Uterus (tissue), 4 donors: ENCODE measurements at places on chromosomes 4 and X. TPM values are rescaled to one million over a fixed set of nuclear protein-coding genes. Genes with fewer than 3 reads are reported as not detected.
A peak's percentile ranks its signal among the peaks of the same experiment; 100 is the strongest.

The HSD17B10 gene
- 54.1 TPM for total RNA-seq

The AP1S2 gene
- 76.6 TPM for total RNA-seq

The XAGE1A gene
- not detected for total RNA-seq

The H2AZ1 gene
- total RNA-seq, result 105 TPM

The SSX3 gene
- total RNA-seq, result not detected

The AFP gene
- total RNA-seq, result not detected

The GASK1B gene
- 56.7 TPM for total RNA-seq

The PAPSS1 gene
- total RNA-seq, result 17.4 TPM

GRCh38 chrX:109871121-109871888 is 131.6 kb upstream of the TMEM164 start:
- no peak overlapping the region for H3K27ac ChIP-seq
- DNase-seq, result no peak
- no peak overlapping the region for H3K4me3 ChIP-seq
- no peaks in the 10 kb centered on the region for H3K36me3 ChIP-seq
- H3K4me1 ChIP-seq, result no peaks in the 10 kb centered on the region

DNA sequence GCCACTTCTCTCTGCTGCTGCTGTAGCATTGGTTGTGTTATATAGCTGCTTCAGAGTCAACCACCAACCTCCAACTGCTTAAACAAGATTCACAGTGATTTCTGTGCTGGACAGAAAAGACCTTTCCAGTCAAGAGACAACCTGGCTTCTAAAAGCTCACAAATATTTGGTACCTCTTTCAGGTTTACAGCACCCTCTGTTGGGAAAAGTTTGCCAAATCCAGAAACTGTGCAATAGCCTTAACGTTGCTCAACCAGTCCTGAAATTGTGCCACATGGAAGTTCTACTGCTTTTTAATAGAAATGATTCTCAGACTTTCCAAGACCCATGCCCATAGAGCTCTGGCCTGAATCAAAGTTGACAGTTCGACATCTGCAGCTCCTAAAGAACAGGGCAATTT is 842.1 kb upstream of the HTR2C start:
- no peak for DNase-seq
- no peak overlapping the region for H3K4me3 ChIP-seq
- no peaks in the 10 kb centered on the region for H3K27me3 ChIP-seq
- no peaks in the 10 kb centered on the region for H3K36me3 ChIP-seq

DNA sequence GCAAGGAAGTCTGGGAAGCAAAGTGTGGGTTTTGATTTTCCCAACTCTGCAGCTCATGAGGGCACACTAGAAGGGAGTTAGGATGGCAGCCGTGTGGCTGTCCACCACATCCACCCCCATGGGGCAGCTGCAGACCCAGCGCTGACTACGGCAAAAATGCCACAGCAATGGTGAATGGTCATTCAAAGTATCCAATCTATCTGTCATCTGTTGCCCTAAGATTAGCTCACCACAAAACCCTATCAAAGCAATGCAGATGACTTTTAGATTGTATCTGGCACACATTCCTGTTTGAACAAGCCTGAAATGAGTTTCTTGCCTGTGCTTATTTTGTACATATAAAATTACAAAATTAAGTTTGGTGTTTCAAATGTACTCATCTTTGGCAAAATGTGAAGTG is 29.7 kb upstream of the HPSE start:
- no peaks in the 10 kb centered on the region for H3K4me1 ChIP-seq
- DNase-seq, result no peak
- no peak overlapping the region for H3K4me3 ChIP-seq
- H3K36me3 ChIP-seq, result no peaks in the 10 kb centered on the region

- no peak for DNase-seq
- no peaks in the 10 kb centered on the region for H3K36me3 ChIP-seq
- no peaks in the 10 kb centered on the region for H3K27me3 ChIP-seq
- H3K4me1 ChIP-seq, result peaks cover 4% of the 10 kb centered on the region
- H3K4me3 ChIP-seq, result no peak overlapping the region
These were observed 6.4 kb downstream of the SLC25A6 start for GRCh38 chrX:1385253-1386223.

DNA sequence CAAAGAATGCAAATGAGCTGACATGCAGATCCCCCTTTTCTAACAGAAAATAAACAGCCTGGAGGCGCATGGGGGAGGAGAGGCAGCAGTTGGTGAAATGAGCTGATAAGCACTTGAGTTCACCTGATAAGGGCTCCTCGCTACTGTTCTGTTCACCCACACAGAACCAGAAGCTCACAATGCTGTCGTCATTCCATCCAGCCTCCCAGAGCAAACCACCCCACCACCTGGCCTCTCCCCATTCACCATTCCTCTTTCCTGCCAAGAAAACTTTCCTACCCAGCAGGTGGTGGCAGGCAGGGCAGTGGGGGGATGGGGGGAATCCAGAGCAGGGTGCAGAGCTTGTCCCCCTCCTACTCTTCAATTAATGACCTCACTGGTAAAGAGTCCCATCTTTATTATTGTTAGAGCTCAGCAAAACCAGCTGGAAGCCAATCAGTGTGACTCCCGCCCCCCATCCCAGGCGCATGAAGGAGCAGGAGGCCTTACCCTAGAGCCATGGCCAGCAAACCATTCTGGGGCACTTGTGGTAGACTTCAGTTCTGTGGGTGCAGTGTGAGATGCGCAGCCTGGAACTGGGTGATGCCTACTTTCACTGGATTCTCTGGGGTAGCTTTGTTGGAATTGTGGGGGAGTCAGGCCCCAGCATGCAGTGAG is 350.3 kb downstream of the ZIC3 start:
- DNase-seq, result no peak
- H3K36me3 ChIP-seq, result no peaks in the 10 kb centered on the region
- no peak overlapping the region for H3K4me3 ChIP-seq
- H3K4me1 ChIP-seq, result no peaks in the 10 kb centered on the region
- H3K27ac ChIP-seq, result no peak overlapping the region

DNA sequence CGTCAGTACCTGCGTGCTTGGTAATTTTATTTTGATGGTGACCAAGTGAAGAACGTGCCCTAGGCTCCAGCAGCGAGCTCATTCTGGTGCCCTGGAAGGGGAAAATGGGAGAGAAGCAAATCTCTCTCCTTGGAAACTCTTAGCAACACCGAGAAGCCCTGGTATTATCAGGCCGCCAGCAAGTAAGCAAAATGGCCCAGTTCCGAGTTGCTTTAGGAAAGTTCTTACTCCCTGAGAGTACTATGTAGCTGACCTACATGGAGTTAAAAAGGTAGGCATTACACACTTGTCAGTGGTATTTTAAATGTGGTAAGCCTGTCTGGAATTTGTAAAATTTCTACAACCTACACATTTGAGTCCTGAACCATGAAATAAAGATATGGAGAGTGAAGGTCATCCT is 146.4 kb downstream of the CPEB2 start:
- H3K27me3 ChIP-seq, result no peaks in the 10 kb centered on the region
- no peak overlapping the region for H3K27ac ChIP-seq
- H3K36me3 ChIP-seq, result no peaks in the 10 kb centered on the region

- H3K27me3 ChIP-seq, result no peaks in the 10 kb centered on the region
- no peaks in the 10 kb centered on the region for H3K4me1 ChIP-seq
- H3K27ac ChIP-seq, result no peak overlapping the region
- DNase-seq, result no peak
These were observed 1060.1 kb downstream of the ADGRL3 start for GRCh38 chr4:62260254-62260653.

GRCh38 chrX:132504417-132504816 is 15.6 kb upstream of the MBNL3 start:
- no peak overlapping the region for H3K4me3 ChIP-seq
- no peak overlapping the region for H3K27ac ChIP-seq
- no peaks in the 10 kb centered on the region for H3K4me1 ChIP-seq
- peaks cover under 1% of the 10 kb centered on the region for H3K27me3 ChIP-seq
- no peaks in the 10 kb centered on the region for H3K36me3 ChIP-seq
- DNase-seq, result no peak

DNA sequence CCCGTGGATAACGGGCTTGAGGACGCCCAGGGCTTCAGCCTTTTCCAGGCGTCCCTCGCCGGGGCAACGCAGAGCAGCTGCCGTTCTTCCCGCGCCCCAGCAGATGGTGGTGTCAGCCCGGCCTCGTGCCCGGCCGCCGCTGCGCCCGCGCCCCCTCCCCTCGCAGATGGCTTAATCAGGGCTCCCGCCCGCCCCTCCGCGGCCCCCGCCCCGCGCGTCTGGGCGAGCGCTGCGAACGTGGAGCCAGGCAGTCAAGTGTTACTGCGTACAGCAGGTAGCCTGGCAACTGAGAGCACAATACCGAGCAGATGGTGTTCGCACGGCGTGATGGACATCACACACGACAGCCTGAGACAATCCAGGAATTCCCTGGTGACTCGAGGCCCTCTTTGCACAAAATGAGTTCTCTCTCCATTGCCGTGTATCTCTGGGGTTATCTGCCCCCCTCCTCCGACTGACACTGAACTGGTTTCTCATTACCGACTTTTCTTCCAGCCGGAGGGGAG is 69.3 kb downstream of the MGST2 start:
- DNase-seq, result peak; percentile 95
- H3K36me3 ChIP-seq, result no peaks in the 10 kb centered on the region
- no peaks in the 10 kb centered on the region for H3K27me3 ChIP-seq

DNA sequence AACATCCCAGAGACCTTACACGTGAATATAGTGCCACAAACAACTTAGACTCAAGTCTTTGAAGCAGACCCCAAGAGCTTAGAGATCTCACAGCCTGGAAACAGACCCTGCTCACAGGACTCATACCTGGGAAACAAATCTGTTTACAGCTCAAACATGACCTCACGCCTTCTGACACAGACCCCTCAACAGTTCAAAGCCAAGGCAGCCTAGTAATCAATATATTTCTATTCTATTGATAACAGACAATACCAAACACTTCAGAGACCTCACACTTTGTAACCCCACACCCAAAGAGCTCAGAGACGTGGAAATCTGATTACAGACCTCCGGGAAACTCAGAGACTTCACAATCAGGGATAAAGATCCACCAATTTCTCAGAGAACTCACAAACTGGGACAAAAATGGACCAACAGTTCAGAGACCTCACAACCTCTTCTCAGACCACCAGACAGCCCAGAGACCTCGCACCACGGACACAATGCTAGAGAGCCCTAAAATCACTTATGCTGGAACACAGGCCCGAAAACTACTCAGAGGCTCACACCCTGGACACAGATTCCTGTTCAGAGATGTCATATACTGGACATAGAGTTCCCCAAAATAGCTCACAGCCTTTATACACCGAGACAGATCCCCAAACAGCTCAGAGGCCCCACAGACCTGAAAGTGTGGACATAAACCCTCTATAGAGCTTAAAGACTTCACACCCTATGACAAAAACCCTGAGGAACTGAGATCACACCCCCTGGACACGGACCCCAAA is 14.8 kb downstream of the SUV39H1 start:
- no peaks in the 10 kb centered on the region for H3K4me1 ChIP-seq
- H3K4me3 ChIP-seq, result no peak overlapping the region
- H3K36me3 ChIP-seq, result no peaks in the 10 kb centered on the region
- H3K27ac ChIP-seq, result no peak overlapping the region
- DNase-seq, result no peak
- no peaks in the 10 kb centered on the region for H3K27me3 ChIP-seq

DNA sequence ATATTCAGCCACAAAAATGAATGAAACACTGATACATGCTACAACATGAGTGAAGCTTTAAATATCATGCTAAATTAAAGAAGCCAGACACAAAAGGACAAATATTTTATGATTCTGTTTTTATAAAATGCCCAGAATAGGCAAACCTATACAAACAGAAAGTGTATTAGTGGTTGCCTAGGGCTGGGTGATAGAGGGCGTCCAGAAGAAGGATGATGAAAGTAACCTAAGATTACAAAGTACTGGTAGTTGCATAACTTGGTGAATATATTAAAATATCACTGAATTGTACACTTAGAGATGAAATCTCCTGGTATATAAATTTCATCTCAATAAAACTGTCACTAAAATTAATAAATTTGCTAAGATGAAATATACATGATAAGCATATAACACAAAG is 67.5 kb downstream of the FBXW7 start:
- no peaks in the 10 kb centered on the region for H3K36me3 ChIP-seq
- H3K27me3 ChIP-seq, result no peaks in the 10 kb centered on the region
- no peak overlapping the region for H3K27ac ChIP-seq

GRCh38 chr4:181688432-181688831 is 554.8 kb upstream of the TENM3 start:
- no peaks in the 10 kb centered on the region for H3K36me3 ChIP-seq
- H3K4me3 ChIP-seq, result no peak overlapping the region
- H3K27ac ChIP-seq, result no peak overlapping the region
- DNase-seq, result no peak

DNA sequence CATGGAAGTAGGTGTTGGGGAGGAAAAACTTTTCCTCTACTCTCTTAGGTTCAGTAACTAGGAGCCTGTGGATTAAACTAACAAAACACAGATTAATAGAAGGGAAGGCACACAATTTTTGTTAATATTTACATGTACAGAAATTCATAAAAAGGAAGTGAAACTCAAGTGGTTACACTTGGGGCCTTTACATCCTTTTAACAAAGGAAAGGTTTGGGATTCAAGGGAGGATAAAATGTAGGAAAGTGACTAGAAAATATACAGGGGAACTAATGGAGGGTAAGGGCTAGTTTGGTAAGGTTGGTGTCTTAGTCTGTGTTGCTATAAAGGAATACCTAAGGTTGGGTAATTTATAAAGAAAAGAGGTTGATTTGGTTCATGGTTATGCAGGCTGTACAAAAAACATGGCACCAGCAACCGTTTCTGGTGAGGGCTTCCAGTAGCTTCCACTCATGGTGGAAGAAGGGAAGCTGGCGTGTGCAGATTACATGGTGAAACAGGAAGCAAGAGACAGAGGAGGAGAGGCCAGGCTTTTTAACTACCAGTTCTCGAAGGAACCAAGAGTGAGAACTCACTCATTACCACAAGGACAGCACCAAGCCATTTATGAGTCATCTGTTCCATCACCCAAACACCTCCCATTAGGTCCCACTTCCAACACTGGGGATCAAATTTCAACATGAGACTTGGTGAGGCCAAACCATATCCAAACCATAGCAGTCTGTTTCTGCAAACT is 124.4 kb downstream of the CHRDL1 start:
- H3K36me3 ChIP-seq, result no peaks in the 10 kb centered on the region
- peaks cover 6% of the 10 kb centered on the region for H3K27me3 ChIP-seq
- H3K4me1 ChIP-seq, result no peaks in the 10 kb centered on the region
- no peak overlapping the region for H3K27ac ChIP-seq
- DNase-seq, result no peak

GRCh38 chr4:170849969-170850368 is 760.2 kb upstream of the AADAT start:
- no peak for DNase-seq
- no peaks in the 10 kb centered on the region for H3K4me1 ChIP-seq
- H3K36me3 ChIP-seq, result no peaks in the 10 kb centered on the region
- no peaks in the 10 kb centered on the region for H3K27me3 ChIP-seq
